WTC11 (cell line): ENCODE measurements at places on chromosomes 12 and 14. TPM values are rescaled to one million over a fixed set of nuclear protein-coding genes. Genes with fewer than 3 reads are reported as not detected.

DNA sequence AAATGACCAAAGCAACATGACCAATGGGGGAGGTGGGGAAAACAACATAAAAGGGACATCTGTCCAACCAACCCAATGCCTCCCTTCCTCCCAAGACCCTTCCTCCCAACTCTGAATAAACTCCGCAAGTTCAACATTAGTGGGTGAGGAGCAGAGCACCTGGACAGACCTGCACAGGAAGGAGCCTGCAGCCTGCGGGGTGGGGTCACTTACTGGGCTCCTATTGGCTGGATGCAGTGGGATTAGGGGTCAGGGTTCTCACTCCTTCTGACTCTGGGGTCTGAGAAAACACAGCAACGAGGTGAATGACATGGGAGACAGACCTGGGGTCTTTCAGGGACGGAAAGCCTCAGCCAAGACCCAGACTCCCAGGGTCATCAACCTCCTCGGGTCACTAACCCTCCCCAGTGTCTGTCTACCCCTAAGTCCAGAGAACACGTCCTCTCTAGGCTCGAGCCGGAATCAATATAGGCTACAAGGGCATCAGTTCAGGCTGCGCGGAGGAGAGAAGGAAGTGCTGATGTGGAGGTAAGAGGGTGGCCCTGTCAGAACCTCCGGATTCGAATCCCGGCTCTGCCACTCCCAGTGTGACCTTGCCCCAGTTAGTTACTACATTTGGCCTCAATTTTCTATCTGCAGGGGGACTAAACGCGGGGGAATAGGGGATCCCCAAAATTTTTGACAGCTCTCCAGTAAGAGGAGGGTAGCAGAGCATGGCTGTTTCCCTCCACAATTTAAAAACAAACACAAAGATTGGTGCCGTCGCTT lies 860 bp downstream of the NDRG2 start:
- peaks cover 6% of the 10 kb centered on the region; the same call in 1 of the 2 replicates for H3K36me3 ChIP-seq
- peaks cover 39% of the 10 kb centered on the region for H3K4me1 ChIP-seq
- peaks cover 35% of the 10 kb centered on the region for H3K27me3 ChIP-seq
- H3K27ac ChIP-seq = no peak overlapping the region

Gene BCL11B
- total RNA-seq = 6.7 to 9.1 TPM (median 7.2 TPM) in 3 replicates

- H3K4me3 ChIP-seq = no peak overlapping the region
- no peak for DNase-seq
- H3K27me3 ChIP-seq = no peaks in the 10 kb centered on the region
- no peaks in the 10 kb centered on the region for H3K36me3 ChIP-seq
- H3K4me1 ChIP-seq = peaks cover 9% of the 10 kb centered on the region
Measured at GRCh38 chr14:77377502-77377844, 294 bp downstream of the SAMD15 start.

Gene OLR1
- 0.09 to 0.21 TPM in 2 of 3 replicates, not detected in the other for total RNA-seq

- H3K4me1 ChIP-seq = peaks cover 4% of the 10 kb centered on the region
- no peaks in the 10 kb centered on the region for H3K27me3 ChIP-seq
- no peak overlapping the region for H3K27ac ChIP-seq
- peak; percentile 20 for DNase-seq
Measured at GRCh38 chr12:105378911-105379310, 48.4 kb downstream of the C12orf75 start.
